ENCODE measurements at places on chromosomes 2 and 18.

- peak; percentile 65 for DNase-seq
Observed at GRCh38 chr18:29874519-29875098, 1167.9 kb downstream of the DSC3 start.

DNA sequence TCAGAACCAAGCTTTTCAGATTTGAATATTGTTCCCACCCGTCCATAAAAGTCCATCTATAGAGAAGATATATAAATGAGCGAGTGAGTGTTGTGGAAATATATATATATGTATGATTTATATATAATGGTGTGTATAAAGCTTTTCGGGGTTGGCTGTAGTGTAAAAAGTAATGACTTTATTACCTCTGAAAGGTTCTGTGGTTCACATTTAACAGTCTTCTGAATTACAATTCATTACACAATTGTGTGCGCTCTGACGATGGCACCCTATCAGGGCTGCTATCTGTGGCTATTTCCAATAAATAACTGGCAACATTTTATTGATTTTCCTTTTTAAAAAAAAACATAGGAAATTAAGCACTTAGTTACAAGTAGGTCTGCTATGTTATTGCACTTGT, 2.7 kb upstream of the BCL11A start:
- DNase-seq, result no peak

GRCh38 chr2:182110347-182110746, 124.7 kb downstream of the PPP1R1C start:
- no peak for DNase-seq

DNA sequence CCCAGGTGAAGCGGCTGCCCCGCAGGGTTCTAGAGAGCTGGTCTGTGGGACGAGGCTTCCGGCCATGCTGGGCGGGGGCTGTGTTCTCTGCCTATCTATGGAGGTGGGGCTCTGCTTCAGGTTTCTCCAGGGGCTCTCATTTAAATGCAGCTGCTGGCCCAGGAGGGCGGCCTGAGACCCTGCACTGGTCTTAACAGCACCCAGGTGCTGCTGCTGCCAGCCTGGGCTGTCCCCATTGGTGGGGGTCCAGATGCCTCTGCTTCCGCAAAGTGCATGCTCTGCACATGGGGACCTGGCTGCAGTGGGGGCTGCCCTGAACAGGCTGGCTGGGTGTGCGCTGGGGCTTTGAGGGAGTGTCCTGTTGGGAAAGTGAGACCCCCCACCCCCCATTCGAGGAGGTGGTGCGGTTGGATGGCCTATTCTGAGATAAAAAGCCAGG, 29.7 kb upstream of the ALLC start:
- no peak for DNase-seq

GRCh38 chr18:3304832-3305231, 42.9 kb downstream of the MYL12B start:
- DNase-seq, result no peak

DNA sequence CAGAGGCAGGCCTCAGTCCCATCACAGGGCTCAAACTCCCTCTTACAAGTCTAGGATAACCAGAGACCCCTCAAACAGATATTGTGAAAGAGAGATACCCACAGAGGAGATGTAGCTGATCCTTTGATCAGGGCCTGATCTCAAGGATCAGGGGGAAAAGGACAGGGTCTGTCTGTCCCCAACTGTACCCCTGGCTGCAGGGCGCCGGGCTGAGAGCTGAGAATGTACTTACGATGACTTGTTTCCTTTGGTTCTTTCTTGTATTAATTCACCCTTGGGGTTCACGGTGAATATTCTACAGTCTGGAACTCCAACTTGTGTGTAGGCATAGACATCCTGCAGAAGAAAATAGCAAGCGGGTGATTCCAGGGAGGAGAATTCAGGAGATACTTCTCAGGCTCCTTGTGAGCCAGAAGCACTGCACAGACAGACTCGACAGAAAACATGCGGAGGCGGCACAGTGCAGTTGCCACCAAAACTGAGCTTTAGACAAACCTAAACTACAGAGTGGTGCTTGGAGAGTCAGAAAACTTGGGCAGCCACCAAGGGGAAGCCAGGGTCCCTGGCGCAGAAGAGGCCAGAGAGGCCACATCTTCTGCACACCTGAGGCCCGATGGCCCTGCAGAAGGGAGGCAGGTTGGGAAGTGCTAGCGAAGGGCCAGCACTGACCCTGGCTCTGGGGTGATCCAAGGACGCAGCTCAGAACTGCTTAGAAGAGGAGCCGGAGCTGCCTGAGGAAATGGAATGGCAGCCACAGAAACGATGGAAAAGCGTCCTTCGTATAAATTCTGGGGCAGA, 73.9 kb downstream of the EMILIN2 start:
- DNase-seq, result no peak

DNA sequence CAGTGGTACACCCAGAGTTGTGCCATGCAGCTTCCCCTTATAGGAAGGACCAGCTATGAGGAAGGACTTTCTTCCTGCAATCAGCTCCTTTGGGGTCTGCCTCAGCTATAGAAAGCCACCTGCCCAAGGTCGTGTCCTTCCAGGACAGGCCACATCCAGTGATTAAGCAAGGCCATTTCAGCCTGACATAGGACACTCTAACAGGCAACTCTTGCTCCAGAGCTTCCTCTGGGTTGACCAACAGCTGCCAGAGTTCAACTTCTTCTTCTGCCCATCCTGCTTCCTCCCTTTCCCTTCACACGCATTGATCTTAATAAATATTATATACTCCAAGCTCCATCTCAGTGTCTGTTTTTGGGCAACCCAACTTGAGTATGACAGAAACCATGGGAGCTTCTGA, 12.8 kb downstream of the LRP2 start:
- DNase-seq, result no peak

DNA sequence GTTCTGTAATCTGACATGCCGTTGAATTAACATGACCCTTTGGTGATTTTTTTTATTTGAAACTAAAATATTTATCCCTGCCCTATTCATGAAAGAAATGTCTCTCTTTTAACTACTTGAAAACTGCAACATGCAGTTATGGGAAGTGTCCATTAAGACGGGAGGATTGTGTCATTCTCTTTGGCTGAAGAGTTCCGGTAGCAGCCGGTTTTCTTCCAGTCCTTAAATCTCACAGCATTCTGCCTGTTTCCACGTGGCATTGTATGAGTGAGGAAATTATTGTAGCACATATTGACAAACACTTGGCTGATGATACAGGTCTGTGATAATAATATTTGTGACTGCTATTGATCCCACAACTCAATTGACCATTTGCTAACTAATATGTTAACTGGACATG, 509.6 kb upstream of the POU3F3 start:
- DNase-seq, result no peak

DNA sequence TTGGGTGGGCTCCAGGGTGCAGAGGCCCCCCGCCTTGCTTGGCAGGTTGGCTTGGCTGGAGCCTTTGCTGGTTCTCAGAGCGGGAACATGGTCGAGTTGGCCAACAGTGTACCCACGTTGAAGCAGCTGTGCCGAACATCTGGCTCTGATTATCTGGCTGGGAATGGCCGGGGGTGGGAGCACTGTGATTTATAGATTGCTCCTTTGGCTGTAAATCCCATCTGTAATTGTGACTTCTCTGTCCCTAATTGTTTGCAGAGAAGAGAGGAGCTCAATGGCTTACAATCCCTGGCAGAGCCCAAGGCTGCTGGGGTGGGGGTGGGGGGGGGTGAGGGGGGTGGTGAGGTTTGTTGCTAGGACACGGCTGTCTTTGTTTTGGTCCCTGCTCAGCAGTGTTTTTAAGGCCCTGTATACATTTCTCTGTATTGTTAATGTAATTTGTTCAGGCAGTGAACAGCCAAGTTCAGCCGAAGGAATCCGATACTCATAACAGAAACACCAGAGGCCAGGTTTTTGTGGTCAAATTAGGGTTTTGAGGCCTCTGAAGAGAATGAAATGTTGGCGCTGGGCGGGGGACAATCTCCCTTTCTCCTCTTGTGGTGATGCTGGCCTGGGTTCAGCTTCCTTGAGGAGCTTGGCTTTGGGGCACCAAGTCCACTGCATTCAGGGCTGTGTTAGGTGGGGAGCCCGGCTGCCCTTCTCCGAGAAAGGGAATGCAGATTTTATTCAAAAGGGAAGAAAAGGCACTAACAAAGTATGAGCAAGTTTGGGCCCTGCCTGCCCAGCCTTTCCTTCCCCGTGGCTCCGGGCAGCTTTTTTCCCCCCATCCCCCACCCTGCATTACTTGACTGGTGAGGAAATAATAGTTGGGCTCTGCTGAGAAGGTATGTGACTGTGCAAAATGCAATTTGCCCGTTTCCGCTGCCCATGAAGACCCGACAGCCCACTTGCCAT, 82.5 kb downstream of the TCF7L1 start:
- peak; percentile 31 for DNase-seq

DNA sequence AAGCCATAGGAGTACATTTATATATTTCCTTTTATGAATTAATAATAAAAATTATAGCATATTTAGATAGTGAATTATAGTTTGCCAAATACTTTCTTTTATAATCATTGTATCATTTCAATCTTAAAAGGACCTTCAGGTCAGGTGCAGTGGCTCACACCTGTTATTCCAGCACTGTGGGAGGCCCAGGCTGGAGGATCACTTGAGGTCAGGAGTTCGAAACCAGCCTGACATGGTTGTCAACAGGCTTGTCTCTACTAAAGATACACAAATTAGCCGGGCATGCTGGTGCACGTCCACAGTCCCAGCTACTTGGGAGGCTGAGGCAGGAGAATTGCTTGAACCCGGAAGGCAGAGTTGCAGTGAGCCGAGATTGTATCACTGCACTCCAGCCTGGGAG, 19.7 kb downstream of the APOB start:
- no peak for DNase-seq

DNA sequence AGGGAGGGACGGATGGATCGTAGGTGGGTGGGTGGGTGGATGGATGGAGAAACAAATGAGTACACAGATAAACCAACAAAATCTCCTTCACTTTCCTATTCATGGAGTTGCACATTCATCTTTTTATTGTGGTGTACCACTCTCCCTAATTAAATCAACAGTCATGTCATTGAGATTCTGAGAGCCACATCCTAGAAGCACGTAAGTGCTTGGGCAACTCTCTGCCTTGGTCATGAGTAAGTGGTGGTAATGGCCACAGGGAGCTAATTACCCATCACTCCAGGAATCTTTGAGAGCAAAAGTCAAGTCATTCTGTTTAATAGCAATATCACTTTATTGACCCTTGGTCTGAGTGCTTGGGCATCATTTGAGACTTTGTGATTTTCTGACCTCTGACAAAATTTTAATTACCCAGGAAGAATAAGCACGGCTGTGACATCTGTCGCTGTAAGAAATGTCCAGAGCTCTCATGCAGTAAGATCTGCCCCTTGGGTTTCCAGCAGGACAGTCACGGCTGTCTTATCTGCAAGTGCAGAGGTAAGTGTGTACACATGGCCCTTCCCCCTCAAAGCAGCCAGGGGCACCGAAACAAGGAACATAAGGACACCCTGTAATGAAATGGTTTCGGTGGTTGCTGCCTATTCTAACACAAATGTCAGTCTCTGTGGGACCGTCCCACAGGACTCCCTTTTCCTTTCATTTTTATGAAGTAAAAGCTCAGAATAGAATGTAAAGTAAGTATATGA, 85.9 kb downstream of the FEZ2 start:
- no peak for DNase-seq

DNA sequence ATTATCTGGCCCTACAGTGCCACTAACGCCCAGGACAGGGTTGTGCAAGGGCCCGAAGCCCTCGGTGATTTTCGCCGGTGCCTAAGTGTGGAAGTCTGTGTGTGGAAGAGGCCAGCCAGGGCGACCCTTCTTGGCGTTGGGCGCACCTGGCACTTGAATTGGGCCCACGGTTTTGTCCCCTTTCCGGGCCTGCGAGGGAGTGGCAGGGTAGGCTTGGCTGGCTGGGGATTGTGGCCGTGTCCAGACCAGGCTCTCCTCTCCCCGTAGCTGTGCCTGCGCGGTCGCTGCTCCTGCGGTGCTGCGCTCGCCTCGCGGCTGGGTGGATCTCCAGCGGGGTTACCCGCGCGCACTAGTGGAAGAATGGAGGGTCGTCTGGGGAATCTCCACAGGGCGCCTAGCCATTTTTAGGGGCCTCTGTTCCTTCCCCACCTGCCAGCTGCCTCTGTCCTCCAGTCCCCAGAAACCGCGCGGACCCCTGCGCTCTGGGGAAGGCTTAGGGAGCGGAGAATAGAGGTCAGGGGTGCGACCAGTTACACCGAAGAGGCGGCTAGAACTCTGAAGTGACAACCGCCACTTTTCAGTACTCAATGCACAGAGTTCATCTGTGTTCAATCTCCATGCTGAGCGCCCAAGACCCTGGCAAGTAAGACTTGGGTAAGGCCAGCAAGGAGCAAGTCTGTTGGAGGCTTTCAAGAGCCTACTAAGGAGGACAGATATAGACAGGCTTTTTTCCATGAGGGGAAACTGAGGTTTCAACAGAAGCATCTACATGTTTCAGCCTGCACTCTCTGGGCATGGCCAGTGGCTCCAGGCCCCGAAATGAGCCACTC, 16.0 kb downstream of the EVX2 start:
- DNase-seq, result no peak

DNA sequence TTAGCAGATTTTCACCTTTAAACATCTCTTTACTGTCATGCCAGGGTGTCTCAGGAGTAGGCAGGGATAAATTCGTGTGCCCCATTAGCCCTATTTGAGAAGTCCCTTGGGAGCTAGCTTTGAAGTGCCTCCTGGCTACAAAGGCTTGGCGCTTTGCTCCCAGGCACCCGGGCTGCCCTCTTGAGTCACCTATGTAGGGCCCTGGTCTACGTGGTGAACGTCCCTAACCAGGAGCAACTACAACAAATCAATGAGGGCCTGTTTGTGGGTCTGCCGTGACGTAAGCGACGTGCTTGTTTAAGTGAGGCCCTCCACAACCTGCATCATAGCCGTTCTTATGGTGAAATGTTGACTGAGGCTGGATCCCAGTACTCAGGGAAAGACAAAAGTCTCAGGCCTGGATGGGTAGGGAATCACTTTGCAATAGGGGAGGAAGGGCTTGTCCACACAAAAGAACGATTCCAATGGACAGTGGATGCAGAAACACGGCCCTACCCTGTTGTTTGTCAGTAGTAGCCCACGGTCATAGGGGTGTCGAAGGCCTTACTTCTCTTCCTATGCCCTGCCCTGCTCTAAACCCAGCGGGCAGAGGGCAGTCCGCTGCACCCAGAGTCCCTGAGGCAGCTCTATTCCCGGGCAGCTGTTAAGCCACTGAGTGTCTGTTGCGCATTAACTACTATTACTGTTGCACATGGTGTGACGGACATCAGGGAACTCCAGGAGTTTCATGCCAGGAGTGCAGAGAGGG, 93.9 kb downstream of the INHBB start:
- no peak for DNase-seq

DNA sequence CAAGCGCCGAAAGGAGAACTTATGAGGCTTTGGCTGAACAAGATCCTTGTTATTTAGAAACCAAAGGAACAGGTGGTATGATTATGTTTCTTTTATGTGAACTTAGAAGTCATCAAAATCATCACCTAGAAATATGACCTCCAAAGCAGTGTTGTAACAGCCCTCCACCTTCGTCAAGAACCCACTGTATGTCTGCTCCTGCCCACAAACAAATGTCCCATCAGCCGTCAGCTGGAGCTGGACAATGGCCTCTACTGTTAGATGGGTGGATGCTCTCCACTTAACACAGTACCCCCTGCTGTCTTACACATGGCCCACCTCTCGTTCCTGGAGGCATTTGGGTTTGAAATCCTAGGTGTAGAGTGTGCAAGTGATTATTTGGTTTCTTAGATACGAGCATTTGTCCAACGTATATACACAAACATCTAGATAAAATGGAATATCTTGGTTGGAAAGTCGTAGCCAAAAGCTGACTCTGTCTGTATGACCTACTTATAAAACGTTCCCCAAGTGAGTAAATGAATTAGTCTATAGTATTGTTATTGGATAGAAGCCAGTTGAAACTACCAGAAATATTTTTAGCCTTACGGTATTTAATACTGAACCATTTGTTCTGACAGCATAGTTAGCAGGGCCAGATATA, 113.0 kb downstream of the CRIM1 start:
- peak; percentile 81 for DNase-seq

Data from cardiac fibroblast (primary cell).